ENCODE measurements at places on chromosomes 4 and X.

GRCh38 chr4:10606483-10607155, 77.9 kb downstream of the CLNK start:
- no peak for DNase-seq

DNA sequence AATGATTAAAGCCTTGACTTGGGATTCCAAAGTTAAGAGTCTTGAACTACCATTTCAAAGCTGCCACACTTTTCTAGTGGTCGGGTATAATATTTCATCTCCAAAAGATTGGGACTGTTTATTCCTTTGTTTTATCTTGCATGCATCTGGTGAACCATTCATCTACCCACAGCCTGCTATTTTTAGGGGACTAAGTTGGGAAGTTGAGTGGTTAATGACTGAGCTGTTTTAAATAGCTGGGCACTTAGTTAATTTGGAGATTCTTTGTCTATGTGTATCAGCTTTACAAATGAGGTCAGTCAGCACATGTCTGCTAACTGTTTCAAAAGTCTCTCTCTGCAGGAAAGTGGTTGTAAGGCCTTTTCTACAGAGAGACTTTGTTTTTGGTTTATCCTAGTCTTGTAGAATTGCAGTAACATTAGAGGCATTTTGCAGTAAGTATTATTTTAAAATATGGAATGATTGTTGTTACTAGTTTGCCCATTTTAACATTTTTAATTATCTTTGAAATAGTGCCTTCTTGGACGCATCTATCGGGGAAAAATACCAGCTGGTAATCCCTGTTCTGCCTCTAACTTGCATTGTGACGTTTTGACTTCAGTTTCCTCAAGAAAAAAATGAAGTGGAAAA, 8.2 kb downstream of the BMP2K start:
- no peak for DNase-seq

- DNase-seq: no peak
Measured at GRCh38 chr4:122163767-122164166, 11.6 kb downstream of the BLTP1 start.

GRCh38 chrX:118368398-118368797, 22.5 kb downstream of the WDR44 start:
- no peak for DNase-seq

DNA sequence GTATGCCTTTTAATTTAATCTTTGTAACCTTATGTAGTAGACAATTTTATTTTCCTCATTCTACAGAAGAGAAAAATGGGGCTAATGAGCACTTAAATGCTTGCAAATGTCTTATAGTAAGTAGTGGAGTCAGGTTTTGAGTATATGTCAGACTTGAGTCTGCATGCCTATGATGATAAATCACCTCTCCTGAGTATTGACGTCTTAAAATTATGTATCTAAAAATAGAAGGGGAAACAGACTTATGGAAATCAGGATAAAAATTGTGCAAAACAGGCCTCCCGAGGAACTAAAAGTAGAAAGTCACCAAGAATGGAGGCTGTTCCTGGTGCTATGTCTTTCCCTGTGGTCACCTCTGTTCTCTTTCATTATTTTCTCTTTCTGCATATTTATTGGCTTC, 92.7 kb downstream of the STIM2 start:
- DNase-seq: no peak

GRCh38 chr4:30776451-30776850, 56.3 kb downstream of the PCDH7 start:
- no peak for DNase-seq

- no peak for DNase-seq
Measured at GRCh38 chr4:108774809-108775530, 12.1 kb upstream of the ETNPPL start.

- no peak for DNase-seq
Measured at GRCh38 chr4:100062921-100063320, 112.8 kb upstream of the H2AZ1 start.

DNA sequence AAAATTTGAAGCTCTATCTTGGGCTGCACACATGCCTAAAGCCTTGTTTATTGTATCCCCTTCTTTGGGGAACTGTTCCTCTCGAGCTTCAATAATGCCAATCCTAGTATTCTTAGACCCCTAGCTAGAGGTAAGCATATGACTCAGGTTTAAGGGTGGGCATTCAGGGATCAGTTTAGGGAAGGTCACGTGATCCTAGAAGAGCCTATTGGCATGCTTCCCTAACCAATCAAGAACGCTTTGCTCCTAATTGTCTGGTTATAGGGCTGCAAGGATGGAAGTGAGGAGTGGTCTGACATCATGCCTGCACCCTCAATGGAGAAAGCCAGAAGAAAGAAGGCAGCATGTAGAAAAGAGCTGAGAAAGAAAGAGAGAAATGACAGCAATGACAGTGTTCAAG, 46.9 kb downstream of the TLR10 start:
- DNase-seq: no peak

- no peak for DNase-seq
Measured at GRCh38 chr4:10082459-10083272, 33.9 kb downstream of the WDR1 start.

GRCh38 chrX:29903360-29903759, 312.0 kb upstream of the MAGEB2 start:
- no peak for DNase-seq

DNA sequence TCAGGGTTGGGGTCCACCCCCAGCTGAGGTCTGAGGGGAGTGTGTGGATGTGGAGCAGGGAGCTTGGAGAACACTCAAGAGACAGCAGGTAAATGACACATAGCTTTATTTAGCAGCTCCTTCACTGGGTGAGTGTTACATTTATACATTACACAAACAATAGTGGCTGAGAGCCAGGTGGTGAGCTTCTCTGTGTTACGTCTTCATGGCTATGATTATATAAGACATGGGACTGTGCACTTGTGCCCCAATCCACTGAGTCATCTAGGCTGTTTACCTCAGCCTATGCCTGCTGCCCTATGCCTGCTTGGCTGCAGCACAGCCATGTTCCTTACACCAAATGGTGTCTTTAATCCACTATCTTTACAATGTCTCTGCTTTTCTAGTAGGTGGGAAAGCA, 459.6 kb downstream of the AFF2 start:
- no peak for DNase-seq

GRCh38 chr4:32778025-32778424, 2057.9 kb downstream of the PCDH7 start:
- DNase-seq: no peak

DNA sequence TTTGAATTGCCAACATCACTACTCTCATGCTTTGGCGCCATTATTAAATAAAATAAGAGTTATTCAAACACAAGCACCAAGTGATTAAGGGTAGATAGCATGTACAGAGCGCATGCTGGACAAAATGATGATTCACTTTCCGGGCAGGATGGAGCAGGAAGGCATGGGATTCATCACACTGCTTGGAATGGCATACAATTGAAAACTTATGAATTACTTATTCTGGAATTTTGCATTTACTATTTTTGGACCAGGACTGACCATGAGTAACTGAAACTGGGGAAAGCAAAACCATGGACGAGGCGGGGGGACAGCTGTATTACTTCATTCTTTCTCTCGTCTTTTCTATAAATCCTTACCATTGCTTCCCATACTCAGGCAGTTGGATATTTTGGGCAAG, 28.5 kb upstream of the FGF5 start:
- no peak for DNase-seq

DNA sequence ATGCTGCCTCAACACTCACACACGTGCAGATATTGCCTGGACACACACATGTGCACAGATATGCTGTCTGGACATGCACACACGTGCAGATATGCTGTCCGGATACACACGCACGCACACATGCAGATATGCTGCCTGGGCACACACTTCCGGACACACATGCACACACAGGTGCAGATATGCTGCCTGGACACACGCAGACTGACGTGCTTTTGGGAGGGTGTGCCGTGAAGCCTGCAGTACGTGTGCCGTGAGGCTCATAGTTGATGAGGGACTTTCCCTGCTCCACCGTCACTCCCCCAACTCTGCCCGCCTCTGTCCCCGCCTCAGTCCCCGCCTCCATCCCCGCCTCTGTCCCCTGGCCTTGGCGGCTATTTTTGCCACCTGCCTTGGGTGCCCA, 14.7 kb downstream of the FGFRL1 start:
- DNase-seq: no peak

DNA sequence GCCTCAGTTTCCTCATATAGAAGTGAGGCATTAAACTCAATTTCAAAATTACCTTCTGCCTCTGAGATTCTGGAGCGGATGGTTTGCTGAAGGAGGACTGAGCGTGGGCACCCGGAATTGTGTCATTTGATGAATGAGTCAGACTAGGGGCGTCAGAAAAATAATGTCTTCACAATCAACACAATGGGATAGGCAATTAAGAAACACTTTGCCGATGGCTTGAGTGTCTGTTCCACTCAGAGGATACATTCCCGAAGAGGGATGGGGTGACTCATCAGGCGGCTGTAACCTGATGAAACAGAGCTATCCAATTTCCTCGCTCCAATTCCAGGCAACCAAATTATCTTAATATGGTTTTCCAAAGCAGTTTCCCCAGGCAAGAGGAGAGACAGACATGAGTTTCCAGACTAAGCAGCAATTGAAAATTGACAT, 1.2 kb upstream of the CHRNA9 start:
- DNase-seq: no peak

DNA sequence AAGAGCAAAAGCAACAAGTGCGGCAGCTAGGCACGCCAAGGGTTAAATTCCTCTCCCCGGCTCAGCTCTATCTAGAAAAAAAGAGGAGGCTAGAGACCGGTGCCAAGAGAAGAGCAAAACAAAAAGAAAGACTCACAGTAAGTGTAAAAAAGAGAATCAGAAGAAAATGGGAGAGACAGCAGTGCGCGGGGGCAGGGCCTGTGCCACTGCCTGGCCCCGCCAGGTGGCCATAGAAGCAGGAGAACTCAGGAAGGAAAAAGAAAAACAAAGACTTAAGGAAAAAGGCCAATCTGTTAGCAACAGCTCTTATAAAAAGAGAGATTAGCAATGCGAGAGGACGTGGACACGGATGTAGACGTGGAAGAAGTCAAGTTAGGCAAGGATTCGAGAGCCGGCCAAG, 3.2 kb downstream of the ACOX3 start:
- DNase-seq: no peak

- no peak for DNase-seq
Measured at GRCh38 chr4:1218634-1219565, 30.0 kb downstream of the CTBP1 start.

- no peak for DNase-seq
Measured at GRCh38 chrX:130523460-130524394, 121.9 kb downstream of the RBMX2 start.

DNA sequence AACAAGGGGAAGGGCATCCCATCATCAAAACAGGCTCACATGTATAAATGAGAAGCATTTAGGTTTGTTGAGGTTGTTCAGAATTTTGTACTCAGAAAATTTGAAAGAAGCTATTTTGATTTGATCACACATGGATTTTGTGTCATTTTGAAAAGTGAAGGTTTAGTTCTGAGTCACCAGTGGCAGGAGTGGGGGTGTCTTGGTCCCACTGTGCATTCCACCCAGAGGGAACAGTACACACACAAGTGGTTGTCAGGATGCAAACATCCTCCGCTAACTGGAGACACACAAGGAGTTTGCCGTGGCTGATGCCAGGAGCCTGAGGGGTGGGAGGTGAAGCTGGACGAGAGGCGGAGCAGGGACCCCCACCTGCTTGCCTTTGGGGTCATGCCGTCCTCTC, 198.2 kb upstream of the PSAPL1 start:
- DNase-seq: no peak

DNA sequence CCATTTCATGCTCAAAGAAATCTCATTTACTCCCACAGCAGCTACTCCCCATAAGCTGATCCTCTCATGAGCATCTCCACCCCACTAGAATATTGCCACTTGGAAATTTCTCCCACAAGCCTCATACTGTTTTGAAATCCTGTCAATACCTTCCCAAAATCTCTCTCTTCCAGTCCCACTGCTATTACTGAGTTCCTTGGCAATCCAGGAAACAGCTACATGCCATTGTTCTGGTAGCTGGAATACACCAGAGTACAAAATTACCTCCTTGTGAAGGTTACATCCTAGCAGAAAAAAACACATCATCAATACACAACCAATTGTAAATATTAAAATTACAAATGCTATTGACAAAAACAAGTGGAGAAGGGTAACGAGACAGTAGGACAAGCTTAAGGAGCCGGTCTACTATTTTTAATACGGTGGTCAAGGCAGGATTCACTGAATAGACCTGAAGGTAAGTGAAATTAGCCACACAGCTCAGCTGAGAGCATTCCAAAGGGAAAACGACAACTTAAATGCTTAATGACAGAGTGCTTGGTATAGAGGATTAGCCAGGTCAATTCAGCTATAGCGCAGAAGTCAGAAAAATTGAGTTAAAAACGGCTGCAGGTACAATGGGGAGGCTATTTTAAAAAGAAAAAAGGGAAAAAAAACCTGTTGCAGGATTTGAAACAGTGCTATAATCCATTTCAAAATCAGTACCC, 6.4 kb downstream of the RPL9 start:
- no peak for DNase-seq

DNA sequence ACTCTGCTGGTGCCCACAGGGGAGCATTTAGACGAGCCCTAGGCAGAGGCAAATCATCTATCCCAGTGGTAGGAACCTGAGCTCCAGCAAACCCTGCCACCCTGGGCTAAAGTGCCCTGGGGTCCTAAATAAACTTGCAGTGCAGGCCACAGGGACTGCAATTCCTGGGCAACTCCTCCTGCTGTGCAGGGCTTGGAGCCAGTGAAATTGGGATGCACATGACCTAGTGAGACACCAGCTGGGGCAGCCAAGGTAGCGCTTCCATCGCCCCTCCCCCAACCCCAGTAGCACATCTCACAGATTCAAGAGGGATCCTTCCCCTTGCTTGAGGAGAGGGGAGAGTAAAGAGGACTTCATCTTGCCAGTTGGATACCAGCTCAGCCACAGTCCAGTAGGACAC, 44.1 kb downstream of the CHRNA9 start:
- no peak for DNase-seq

- no peak for DNase-seq
Measured at GRCh38 chr4:37043342-37043741, 201.2 kb upstream of the NWD2 start.

DNA sequence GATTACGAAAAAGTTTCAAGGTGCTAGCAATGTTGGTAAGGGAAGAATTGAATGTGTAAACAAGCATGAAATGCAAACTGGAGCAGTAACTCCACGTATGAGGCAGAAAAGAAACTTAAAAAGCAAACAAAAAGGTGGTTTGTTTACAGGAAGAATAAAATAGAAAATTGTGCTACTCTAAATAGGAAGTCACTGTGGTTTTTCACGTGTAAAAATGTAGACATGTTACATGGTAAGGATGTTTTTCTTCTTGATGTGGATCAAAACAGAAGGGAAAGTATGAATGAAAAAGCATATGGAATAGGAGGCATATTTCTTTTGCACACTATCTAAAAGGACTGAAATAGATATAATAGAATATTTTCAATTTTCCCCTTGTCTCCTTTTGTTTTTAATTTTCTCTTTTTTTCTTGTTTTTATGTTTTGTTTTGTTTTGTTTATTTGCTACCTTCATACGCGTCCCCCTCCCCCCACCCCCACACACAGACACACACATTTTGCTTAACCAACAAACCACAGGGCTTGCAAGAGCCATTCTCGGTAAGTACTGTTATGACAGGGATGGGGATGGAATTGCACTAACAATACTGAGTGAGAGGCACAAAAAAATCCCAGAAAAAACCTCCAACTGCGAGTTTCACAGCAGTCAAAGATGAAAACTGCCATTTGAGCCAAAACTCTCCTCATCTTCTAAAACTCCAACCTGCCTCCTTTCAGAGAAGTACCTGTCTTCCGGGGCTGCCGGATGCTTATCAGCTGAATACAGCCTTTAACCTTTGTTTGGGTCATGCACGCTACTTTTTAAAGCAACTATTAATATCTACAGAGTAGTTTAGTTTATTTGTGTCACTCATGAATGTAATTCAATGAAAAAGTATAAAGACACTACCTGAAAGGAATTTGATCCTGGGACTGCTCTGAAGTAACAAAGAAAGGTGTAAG, 135.8 kb downstream of the IL15 start:
- DNase-seq: no peak

GRCh38 chrX:69068301-69069085, 96.8 kb downstream of the PJA1 start:
- DNase-seq: no peak

Data from activated T-helper 1 cell treated with anti-CD3 and anti-CD28 coated beads, Interleukin-2, amount 50 U/mL, for 16 hours (primary cell).